Activated naive CD8-positive, alpha-beta T cell treated with anti-CD3 and anti-CD28 coated beads, Interleukin-2, amount 10 ng/mL, durations not matched to agents 7 days and 5 days (primary cell): ENCODE measurements at places on chromosomes 16 and 17. TPM values are rescaled to one million over a fixed set of nuclear protein-coding genes. Genes with fewer than 3 reads are reported as not detected.

GRCh38 chr16:85447693-85448313, 165.3 kb upstream of the GSE1 start:
- no peaks in the 10 kb centered on the region for H3K27me3 ChIP-seq
- peaks cover 18% of the 10 kb centered on the region for H3K4me1 ChIP-seq
- H3K27ac ChIP-seq: no peak overlapping the region
- DNase-seq: no peak

GRCh38 chr17:65463242-65463641, 98.2 kb downstream of the AXIN2 start:
- H3K27me3 ChIP-seq: peaks cover 2% of the 10 kb centered on the region
- H3K4me1 ChIP-seq: no peaks in the 10 kb centered on the region
- no peak overlapping the region for H3K4me3 ChIP-seq
- H3K36me3 ChIP-seq: no peaks in the 10 kb centered on the region
- no peak overlapping the region for H3K27ac ChIP-seq

NPLOC4 gene
- 96.9 TPM for total RNA-seq

DNA sequence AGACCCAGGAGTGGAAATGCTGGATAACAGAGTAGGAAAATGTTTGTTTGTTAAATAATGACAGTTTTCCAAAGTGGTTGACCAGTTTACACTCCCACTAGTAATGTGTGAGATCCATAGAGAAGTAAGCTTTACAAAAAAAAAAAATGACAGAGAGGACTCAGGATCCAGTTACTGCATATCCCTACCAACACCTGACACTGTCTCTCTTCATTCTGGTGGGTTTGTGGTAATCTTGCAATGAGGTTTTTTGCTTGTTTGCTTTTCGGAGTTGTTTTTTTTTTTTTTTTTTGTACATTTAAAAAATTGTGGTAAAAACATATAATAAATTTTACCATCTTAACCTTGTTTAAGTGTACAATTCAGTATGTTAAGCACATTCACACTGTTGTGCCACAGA, 23.6 kb upstream of the HOXB9 start:
- H3K27me3 ChIP-seq: peaks cover 63% of the 10 kb centered on the region
- DNase-seq: no peak
- no peaks in the 10 kb centered on the region for H3K36me3 ChIP-seq
- peaks cover 12% of the 10 kb centered on the region for H3K4me1 ChIP-seq

- H3K36me3 ChIP-seq: no peaks in the 10 kb centered on the region
- peaks cover 7% of the 10 kb centered on the region for H3K4me1 ChIP-seq
- no peaks in the 10 kb centered on the region for H3K27me3 ChIP-seq
- DNase-seq: no peak
Measured at GRCh38 chr16:78894886-78895285, 705.7 kb downstream of the MAF start.

SYT17 gene
- total RNA-seq: not detected

GRCh38 chr17:47956791-47957590, 692 bp downstream of the PRR15L start:
- DNase-seq: no peak
- H3K36me3 ChIP-seq: no peaks in the 10 kb centered on the region
- H3K27me3 ChIP-seq: no peaks in the 10 kb centered on the region
- H3K27ac ChIP-seq: no peak overlapping the region
- no peaks in the 10 kb centered on the region for H3K4me1 ChIP-seq
- H3K4me3 ChIP-seq: no peak overlapping the region

- no peaks in the 10 kb centered on the region for H3K4me1 ChIP-seq
- H3K27ac ChIP-seq: no peak overlapping the region
- H3K36me3 ChIP-seq: no peaks in the 10 kb centered on the region
- no peak overlapping the region for H3K4me3 ChIP-seq
- DNase-seq: no peak
- peaks cover 13% of the 10 kb centered on the region for H3K27me3 ChIP-seq
Measured at GRCh38 chr17:76363107-76363842, 9.6 kb upstream of the PRPSAP1 start.

- H3K4me3 ChIP-seq: no peak overlapping the region
- H3K27me3 ChIP-seq: peaks cover 9% of the 10 kb centered on the region
- no peak overlapping the region for H3K27ac ChIP-seq
- DNase-seq: no peak
- H3K4me1 ChIP-seq: no peaks in the 10 kb centered on the region
Measured at GRCh38 chr17:5820721-5821456, 236.6 kb upstream of the NLRP1 start.

GRCh38 chr16:1300664-1301476, 8.6 kb upstream of the UBE2I start:
- H3K27ac ChIP-seq: no peak overlapping the region
- H3K27me3 ChIP-seq: peaks cover 6% of the 10 kb centered on the region
- peak; percentile 90 for DNase-seq
- no peaks in the 10 kb centered on the region for H3K36me3 ChIP-seq

- H3K36me3 ChIP-seq: no peaks in the 10 kb centered on the region
- no peak for DNase-seq
- no peaks in the 10 kb centered on the region for H3K4me1 ChIP-seq
- no peak overlapping the region for H3K27ac ChIP-seq
- H3K27me3 ChIP-seq: peaks cover 9% of the 10 kb centered on the region
- H3K4me3 ChIP-seq: no peak overlapping the region
Measured at GRCh38 chr17:69763503-69763902, 311.5 kb upstream of the KCNJ16 start.

PKMYT1 gene
- total RNA-seq: 106 TPM

GRCh38 chr16:1919327-1919998, 1.2 kb upstream of the HS3ST6 start:
- peaks cover 73% of the 10 kb centered on the region for H3K27me3 ChIP-seq
- no peak overlapping the region for H3K4me3 ChIP-seq
- H3K36me3 ChIP-seq: no peaks in the 10 kb centered on the region
- H3K4me1 ChIP-seq: peaks cover 1% of the 10 kb centered on the region
- H3K27ac ChIP-seq: no peak overlapping the region

GRCh38 chr17:49016775-49017463, 19.7 kb downstream of the IGF2BP1 start:
- peaks cover 44% of the 10 kb centered on the region for H3K27me3 ChIP-seq
- DNase-seq: no peak
- H3K27ac ChIP-seq: no peak overlapping the region
- no peaks in the 10 kb centered on the region for H3K36me3 ChIP-seq
- no peak overlapping the region for H3K4me3 ChIP-seq
- no peaks in the 10 kb centered on the region for H3K4me1 ChIP-seq

DNA sequence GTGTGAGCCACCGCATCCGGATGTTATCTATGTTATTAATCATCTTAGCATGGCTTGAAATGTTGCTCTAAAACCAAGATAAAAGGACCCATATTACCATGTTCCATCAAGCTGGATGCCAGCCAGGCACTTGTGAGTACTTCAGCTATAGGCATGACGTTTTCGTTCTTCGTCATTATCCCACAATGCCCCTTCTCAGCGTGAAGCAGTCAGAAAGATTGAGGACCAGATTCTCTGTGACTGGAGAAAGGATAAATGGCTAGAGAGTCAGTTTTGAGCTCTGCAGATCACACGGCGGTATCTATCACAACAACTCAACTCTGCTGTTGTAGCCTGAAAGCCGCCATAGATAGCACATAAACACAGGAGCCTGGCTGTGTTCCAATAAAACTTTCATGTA, 29.8 kb upstream of the LCMT1 start:
- no peak for DNase-seq
- H3K4me1 ChIP-seq: peaks cover 3% of the 10 kb centered on the region
- no peaks in the 10 kb centered on the region for H3K36me3 ChIP-seq
- H3K27me3 ChIP-seq: no peaks in the 10 kb centered on the region
- H3K4me3 ChIP-seq: no peak overlapping the region

- H3K36me3 ChIP-seq: peaks cover 9% of the 10 kb centered on the region
- no peak for DNase-seq
- peaks cover 31% of the 10 kb centered on the region for H3K4me1 ChIP-seq
- no peak overlapping the region for H3K4me3 ChIP-seq
- H3K27ac ChIP-seq: no peak overlapping the region
- H3K27me3 ChIP-seq: no peaks in the 10 kb centered on the region
Measured at GRCh38 chr17:35069311-35069710, 5.8 kb upstream of the RFFL start.

DNA sequence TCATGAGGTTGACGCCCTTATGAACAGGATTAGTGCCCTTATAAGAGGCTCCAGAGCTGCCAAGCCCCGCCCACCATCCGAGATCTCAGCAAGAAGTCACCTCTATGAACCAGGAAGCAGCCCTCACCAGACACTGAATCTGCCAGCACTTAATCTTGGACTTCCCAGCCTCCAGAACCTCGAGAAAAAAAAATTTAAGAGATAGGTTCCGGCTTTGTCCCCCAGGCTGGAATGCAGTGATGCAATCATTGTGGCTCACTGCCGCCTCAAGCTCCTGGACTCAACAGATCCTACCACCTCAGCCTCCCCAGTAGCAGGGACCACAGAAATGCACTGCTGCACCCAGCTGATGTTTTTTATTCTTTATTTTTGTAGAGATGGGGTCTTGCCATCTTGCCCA, 22.5 kb upstream of the ADCY9 start:
- no peak for DNase-seq
- H3K27ac ChIP-seq: no peak overlapping the region
- peaks cover 8% of the 10 kb centered on the region for H3K36me3 ChIP-seq
- no peak overlapping the region for H3K4me3 ChIP-seq

DNA sequence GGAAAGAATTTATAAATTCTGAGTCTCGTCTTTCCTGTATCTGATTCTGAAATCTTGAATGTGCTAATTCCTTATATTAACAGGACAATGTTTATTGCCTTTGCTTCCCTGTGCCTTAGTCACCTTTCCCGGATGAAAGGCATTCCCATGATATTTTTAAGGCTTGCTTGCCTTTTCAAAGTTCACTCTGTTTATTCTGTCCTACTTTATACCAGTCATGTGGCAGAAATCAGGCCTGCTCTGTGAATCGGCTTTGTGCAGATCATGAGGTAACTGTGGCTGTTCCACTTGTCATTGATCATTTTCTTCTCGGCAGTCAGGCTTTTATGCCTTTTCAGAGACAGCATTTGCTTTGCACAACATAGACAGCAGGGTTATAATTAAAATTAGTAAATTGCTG, 28.8 kb upstream of the ABCC11 start:
- H3K4me3 ChIP-seq: no peak overlapping the region
- no peak overlapping the region for H3K27ac ChIP-seq
- peaks cover 26% of the 10 kb centered on the region for H3K36me3 ChIP-seq
- H3K27me3 ChIP-seq: no peaks in the 10 kb centered on the region
